Activated CD4-positive, CD25-positive, alpha-beta regulatory T cell treated with anti-CD3 and anti-CD28 coated beads, Interleukin-2, amount 50 U/mL, for 72 hours (primary cell): ENCODE measurements at places on chromosomes 13 and 19.

GRCh38 chr13:66617786-66618185, 612.4 kb downstream of the PCDH9 start:
- DNase-seq = no peak

DNA sequence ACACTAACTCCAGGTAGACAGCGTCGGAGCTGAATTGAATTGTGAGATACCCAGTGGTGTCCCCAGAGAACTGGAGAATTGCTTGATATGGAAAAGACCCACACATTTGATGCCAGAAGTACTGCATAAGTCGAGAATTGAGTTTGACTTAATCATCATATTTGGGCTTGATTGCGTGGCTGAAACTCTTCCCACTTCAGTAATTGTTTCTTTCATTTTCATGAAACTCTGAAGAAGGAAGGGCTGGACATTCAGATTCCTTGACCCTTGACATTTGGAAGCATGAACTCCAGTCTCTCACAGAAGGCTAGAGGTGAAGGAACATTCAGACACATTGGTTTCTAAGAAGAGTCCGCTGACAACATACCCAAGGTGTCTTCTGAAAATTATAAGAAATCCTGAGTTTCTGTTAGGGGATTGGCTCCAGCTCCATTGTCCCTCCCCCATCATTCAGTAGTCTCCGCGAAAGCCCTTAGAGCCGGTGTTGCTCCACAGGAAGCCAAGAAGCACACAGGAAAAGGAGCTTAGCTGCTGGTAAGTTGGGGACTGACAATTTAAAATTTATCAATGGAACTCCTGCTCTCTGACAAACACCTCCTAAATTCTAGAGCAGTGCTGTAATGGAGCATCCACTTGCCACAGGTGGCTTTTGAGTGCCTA, at the start of gene FPR2:
FPR2 (plus strand) TSS at position 484 of the 660 bp plus-strand sequence. CDS start 7,479 bp downstream, outside the sequence.
- DNase-seq = no peak

DNA sequence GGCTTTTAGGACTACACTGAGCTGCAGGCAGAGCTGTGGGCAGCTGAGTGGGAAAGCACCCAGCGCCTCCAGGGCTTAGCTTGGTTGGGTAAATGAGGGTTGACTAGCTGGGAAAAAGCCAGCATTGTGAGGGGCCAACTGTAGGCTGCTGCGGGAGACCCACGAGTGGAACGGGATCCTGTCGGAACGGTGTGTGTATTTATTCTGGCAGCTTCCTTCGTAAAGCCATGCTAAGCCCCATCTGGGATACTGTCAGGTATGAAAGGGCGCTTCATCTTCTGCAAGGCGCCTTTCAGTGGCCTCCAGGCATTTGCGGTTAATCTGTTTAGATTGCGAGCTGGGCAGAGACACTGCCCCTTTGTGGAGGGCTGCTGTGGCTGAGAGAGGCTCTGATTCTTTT, 39.5 kb upstream of the CNMD start:
- DNase-seq = no peak

GRCh38 chr19:40139533-40140287, 49.0 kb upstream of the ZNF780A start:
- no peak for DNase-seq

DNA sequence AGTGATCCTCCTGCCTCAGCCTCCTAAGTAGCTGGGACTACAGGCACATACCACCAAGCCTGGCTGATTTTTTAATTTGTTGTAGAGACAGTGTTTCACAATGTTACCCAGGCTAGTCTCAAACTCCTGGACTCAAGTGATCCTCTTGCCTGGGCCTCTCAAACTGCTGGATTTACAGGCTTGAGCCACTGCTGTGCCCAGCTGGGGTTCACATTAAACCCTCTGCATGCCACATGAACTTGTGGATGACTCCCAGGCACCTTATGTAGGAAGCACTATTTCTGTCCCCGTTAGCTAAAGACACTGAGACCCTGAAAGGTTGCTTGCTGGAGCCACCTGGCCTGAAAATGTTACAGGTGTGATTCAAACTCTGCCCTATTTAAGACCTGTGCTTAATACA, 10.5 kb downstream of the MYH14 start:
- no peak for DNase-seq

- DNase-seq = no peak
These were observed 113.7 kb upstream of the SLITRK1 start for GRCh38 chr13:83995930-83996329.

DNA sequence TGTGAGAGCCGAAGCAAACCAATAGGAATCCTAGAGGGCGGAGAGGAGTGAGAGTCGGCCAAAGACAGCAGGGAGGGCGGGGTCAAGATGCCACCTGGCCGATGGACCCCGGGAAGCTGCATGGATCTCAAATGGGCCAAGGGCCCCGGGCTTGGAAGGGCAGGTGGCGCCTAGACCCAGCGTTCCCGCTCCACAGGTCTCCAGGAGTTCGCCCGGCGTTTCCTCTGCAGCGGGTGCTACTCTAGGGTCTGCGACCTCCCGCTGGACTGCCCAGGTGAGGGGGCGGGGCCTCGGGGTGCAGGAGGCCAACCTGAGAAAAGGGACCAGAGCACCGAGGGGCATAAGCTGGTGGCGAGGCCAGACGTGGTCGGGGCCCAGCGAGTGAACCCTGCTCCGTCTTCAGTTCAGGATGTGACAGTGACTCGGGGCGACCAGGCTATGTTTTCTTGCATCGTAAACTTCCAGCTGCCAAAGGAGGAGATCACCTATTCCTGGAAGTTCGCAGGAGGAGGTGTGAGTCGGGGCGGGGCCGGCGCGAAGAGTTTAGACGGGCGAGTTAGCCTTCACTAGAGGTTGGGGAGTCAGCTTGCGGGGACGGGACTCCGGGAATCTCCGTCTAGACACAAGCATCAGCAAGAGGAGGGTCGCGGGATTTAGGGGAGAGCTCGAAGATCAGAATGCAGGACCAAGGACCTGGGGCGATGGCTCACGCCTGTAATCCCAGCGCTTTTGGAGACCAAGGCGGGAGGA, 9.9 kb downstream of the SPACA6 start:
- DNase-seq = no peak

- no peak for DNase-seq
These were observed 387.3 kb downstream of the PCDH17 start for GRCh38 chr13:58018865-58019264.

DNA sequence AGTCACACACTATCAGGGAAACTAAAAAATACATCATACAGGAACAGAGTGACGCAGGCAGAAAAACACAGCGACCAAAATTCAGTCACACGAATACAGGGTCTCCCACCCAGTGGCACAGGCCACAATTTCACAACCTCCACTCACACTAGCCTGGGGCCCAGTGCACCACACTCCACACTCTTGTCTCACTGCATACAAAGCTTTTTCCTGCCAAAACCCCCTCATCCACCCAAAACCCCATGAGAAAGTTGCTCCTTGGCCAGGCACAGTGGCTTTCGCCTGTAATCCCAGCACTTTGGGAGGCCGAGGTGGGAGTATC, 1.2 kb downstream of the S1PR5 start:
- no peak for DNase-seq

- DNase-seq = no peak
These were observed 90.3 kb downstream of the LHFPL6 start for GRCh38 chr13:39512687-39513086.

GRCh38 chr13:24627090-24627714, 53.0 kb upstream of the ATP12A start:
- no peak for DNase-seq

DNA sequence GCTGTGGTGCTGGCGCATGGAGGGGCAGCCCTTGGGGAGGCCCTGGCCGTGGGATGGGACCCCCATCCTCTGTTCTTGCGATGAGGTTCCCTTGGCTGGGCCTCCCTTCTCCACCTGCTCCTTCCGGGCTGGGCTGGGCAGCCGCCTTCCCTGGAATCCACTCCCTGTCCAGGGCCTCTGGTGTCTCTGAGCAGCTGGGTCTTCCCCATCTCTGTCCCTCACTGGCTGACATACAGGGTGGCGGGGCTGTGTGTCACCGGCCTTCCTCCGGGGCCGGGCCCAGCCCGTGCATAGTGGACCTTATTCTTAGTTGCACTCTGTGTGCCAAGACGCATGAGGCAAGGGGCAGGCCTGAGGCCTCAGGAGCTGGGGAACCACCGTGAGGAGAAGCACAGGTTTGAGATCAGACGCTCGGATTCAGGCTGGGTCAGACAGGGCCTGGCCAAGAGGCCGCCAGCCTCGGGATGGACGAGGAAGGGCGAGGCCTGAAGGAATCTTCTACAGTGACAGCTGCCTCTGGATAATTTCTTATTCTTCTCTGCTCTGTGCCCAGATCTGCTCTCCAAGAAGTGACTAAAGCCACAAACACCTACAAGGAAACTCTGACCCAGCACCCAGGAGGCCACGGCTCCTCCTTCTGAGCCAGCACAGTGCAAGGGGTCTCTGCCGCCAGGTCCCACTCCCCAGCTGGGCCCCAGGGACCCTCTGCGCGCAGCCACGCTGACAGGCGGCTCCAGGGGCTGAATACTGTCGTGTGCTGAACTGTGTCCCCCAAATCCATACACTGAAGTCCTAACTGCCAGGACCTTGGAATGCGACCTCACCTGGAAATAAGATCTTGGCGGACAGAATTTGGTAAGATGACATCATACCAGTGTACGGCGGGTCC, 11.0 kb downstream of the SGTA start:
- no peak for DNase-seq

GRCh38 chr13:87954091-87954490, 282.9 kb downstream of the SLITRK5 start:
- DNase-seq = no peak

GRCh38 chr19:42316223-42317211, 3.4 kb downstream of the TMEM145 start:
- DNase-seq = no peak

DNA sequence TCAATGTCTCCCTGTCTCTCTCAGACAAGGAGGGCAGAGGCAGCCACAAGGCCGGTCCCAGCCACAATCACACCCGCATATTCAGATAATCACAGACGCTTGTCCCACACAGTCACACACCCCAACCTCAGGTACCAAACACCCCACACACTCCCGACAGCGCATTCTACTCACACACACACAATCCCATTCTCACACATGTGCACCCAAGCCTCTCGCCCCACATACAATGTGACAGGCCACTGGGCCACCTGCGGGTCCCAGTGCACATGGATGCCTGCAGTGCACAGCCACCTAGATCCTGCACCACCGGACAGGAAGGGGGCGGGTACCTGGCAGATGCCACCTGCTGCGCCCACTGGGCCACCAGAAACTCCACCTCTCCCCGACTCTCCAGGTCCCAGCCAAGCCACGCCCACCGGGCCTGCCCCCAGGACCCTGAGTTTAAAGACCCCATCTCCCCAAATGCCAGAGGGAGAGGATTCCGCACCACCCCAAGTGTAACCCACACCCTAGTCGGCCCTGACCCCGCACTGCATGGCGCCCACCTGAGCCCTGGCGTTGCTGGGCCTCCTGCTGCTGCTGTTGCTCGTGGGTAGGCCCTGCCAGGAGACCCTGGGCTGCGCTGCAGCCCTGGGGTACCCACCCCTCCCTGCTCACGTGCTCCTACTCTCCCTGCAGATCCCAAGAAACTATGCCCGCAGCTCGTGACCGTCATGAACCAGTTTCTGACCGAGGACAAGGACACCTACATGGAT, 10.6 kb downstream of the SCGB2B2 start:
- no peak for DNase-seq

GRCh38 chr13:86000546-86000945, 201.3 kb upstream of the SLITRK6 start:
- DNase-seq = no peak

DNA sequence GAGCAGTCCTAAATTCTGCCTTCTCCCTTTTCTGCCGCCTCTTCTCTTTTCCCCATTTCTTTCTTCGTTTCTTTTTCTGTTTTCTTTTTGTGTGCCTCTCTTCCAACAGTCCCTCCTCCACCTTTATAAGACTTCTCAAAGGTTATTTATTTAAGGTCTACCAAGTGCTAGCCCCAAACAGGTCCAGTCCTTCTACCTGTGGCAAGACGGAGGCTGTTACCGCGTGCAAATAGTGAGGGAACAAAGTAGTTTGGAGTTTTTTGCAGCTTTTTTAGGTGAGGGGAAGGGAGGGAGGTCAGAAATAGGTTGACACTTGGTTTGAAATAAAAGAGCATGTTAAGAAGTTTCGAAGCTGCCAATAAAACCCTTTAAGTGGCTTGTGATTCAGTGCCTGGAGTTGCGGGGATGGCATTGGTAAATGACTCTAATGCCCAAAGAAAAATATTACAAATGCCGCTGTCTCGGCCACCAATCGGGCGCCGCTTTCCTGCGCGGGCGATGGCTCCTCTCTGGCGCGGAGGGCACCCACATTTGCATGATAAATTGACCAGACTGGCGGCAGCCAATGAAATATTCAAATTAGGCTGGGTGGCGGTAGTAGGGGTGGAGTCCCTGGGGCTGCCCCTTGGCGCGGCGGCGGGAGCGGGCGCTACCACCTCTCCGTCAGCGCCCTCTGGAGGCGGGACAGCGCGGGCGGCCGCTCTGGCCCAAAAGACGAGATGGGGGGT, 7.5 kb upstream of the TSHZ3 start:
- peak; percentile 77 for DNase-seq

DNA sequence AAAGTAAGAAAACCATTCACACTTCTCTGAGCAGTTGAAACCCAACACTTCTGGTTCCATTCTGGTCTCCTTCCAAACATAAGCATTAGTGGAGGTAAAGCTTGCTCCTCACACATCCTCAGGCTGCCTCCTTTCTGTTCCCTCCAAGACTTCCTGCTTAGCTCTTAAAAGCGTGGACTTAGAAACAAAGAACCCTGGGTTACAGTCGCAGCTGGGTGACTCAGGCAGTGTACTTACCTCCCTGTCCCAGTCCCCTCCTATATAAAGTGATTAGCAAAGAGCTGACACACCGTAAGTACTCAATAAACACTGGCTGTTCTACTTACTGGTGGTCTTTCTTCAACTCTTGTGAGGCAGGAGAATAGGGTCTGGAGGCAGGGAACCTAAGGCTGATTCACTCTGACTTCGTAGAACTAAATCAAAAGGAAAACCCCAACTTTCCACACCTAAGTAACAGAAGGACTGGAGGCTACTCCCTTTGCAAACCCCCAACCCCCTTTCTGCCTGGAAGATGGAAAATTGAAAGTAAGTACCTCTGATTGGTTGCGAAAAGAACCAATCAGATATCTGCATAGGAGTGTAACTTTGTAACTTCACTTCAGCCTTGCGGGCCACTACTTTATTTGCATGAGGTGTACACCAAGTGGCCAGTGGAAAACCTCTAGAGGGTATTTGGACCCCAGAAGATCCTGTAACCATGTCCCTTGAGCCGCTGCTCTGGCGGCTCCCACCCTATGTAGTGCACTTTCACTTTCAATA, 165.4 kb downstream of the SUCLA2 start:
- no peak for DNase-seq

GRCh38 chr13:75460644-75461043, 21.3 kb downstream of the TBC1D4 start:
- no peak for DNase-seq

- DNase-seq = no peak
These were observed 28.6 kb upstream of the EID2 start for GRCh38 chr19:39568604-39569003.

DNA sequence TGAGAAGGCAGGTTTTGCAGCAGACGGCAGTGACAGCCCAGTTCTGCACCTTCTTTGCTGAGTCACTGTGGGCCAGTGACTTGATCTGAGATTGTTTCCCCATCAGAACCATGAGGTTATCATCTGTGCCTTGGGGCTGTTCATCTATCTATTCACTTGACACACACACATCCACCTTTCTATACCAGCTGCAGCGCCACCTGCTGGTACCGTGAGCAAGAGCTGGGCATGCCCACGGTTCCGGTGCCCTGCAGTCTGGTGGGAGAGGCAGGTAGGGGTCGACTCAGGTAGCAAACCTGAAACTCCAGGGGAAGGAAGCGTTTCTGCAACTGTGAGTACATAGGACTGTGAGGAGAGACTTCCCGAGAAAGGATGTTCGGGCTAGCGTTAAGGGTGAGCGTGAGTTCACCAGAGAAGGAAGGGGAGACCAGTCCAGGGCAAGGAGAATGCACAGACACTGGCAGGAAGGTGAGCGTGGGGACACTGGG, 7.5 kb upstream of the LIN7B start:
- DNase-seq = peak; percentile 71
